ENCODE measurements at places on chromosomes 13 and 19.

- DNase-seq: no peak
Observed at GRCh38 chr13:74324338-74324737, 190.1 kb upstream of the KLF12 start.

- DNase-seq: no peak
Observed at GRCh38 chr19:28691683-28692082, 521.3 kb downstream of the UQCRFS1 start.

- DNase-seq: no peak
Observed at GRCh38 chr13:85772367-85772766, 26.9 kb downstream of the SLITRK6 start.

DNA sequence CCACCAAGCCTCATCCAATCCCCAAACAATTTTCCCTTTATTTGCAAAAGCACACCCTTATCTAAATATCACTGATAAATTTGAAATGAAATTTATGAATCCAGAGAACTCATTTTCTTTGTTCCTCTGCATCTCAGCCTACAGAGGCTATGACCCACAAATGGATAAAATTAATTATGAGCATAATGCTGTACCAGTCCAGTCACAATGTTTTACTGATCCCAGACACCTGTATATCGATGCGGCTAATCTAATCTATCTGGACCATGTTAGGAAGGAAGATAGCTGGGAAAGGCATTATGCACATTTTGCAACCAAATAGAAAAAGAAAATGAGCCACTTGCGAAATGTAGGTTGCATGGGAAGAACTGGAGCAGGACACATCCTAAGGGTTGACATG lies 150.0 kb downstream of the FGF14 start:
- DNase-seq: no peak

GRCh38 chr13:113906571-113906970 lies 42.7 kb upstream of the GAS6 start:
- no peak for DNase-seq

DNA sequence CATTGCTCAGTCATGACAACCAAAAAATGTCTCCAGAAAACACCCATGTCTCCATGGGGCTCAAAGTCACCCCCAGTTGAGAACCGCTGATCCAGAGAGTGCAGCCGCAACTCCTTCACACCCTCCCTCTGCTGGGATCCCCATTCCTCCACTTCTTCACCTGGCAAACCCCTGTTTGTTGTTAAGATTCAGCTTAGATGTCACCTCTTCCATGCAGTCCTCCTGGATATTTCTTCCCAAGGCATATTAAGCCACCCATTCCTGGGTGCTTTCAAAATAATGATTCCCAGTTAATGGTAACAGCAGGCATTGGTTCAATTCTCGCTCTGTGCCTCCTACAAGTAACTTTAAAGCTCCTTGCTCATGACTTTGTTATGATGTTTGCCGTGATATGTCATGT lies 4.0 kb downstream of the OR10H1 start:
- no peak for DNase-seq

DNA sequence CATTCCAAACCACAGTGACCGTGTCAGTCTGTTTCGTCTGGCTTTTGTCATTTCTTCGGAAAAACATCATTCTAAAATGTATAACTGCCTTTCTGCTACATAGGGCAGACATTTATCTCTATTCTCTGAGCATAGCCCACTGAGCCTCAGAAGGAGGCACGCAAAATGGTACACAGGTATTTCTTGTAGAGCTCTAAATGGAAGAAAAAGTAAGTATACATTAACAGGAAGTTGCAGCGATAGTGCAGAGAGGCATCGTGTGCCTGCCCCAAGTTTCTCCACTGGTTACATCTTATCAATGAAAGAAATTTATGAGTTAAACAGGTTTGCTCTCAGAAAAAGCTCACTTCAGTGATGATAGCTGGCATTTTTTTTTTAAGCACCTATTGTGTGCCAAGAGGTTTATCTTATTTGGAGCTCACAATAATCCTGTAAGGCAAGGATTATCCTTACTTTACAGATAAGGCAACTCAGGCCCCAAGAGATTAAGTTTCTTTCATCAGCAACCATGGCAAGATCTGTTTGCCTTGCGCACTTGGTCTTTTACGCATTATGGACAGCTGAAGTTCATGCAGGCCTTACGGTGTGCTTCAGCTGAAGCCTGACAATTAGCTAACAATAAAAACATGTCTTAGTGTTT lies 1.2 kb upstream of the RCBTB2 start:
- DNase-seq: no peak

GRCh38 chr19:5305163-5305562 lies 35.4 kb downstream of the PTPRS start:
- DNase-seq: no peak

DNA sequence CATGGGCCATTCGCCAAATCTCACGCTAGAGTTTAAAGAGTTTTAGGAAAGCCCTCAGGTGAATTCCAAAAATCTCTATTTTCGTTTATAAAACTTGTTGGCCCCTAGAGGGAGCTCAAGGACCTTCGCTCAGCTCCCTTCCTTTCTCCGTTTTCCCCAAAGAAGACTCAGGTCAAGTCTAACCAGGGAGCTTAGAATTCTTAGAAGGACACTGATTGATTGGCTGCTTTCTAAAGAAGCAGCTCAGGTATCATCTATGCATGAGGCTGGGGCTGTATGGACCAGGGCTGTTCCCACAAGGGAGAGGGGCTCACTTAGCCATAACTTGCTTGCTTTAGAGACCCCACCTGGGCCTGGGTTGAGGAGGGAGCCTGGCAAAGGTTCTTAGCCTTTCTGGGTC lies 20.5 kb downstream of the DZIP1 start:
- no peak for DNase-seq

GRCh38 chr13:49584771-49585182 lies 581 bp downstream of the RCBTB1 start:
- no peak for DNase-seq

DNA sequence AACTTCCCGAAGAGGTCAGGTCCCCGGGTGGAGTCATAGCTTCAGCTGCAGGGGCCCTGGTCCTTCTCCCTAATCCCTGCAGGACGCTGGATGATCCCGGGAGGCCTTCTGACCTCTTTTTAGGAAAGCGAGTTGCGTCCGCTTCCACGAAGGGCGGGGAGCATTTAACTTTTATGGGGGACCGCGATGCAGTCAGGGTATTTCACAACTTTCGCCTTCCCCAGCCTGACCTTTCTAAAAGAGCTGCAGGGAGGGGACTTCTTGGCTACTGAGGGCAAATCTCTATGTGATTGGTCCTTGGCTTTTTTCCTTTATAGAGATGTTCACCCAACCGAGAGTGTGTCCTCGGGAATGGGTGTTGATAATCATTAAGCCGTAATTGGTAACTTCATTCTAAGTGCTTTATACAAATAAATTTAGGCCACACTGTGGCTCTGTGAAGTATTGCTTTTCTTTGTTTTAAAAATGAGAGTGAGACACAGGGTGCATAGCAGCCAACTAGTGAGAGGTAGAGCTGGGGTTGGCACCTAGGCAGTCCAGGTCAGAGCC lies 778 bp downstream of the ZNF230 start:
- DNase-seq: no peak

DNA sequence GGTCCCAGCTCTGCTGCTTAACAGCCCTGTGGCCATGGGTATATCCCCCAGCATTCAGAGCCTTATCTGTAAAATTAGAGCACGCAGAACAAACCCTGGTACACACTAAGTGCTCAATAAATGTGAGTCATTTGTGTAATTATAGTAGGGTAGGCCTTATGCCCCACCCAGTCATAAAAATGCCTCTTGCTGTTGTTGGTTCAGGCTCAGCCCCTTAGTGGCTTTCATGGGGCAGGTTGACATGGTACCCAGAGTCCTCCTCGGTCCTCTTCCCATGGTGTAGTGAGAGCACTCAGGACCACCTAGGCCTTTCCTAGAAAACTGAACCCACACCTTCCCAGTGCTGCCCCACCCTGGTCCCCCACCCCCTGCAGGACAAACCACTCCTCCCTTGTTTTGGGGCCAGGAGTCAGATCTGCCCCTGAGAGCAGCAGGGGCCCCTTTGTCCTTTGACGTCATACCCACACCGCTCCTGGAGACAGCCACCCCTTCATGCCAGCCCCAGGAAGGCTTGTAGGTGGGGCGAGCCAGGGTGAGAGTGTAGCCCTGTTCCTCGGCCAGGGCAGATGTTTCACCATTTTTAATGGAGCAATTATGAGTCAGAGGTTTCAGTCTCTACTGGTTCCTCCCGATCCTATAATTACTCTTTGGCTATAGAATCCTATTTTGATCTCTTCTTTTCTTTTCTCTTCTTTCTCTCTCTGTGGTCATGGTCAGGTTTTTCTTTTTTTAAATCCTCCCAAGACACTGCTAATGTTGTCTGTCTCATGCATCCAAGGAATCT lies 36.8 kb downstream of the ACTN4 start:
- no peak for DNase-seq

DNA sequence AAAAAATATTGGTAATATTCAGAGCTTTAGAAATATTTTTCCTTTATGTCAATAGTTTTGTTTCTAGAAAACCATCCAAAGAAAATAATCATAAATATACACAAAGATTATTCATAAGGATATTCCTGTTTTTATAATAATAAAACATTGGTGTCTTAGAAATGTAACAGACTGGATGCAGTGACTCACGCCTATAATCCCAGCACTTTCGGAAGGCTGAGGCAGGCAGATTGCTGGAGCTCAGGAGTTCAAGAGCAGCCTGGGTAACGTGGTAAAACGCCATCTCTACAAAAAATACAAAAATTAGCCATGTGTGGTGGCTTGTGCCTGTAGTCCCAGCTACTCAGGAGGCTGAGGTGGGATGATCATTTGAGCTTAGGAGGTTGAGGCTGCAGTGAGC lies 106.8 kb downstream of the DHRS12 start:
- DNase-seq: no peak

- no peak for DNase-seq
Observed at GRCh38 chr13:52703482-52703881, 36.1 kb downstream of the CNMD start.

DNA sequence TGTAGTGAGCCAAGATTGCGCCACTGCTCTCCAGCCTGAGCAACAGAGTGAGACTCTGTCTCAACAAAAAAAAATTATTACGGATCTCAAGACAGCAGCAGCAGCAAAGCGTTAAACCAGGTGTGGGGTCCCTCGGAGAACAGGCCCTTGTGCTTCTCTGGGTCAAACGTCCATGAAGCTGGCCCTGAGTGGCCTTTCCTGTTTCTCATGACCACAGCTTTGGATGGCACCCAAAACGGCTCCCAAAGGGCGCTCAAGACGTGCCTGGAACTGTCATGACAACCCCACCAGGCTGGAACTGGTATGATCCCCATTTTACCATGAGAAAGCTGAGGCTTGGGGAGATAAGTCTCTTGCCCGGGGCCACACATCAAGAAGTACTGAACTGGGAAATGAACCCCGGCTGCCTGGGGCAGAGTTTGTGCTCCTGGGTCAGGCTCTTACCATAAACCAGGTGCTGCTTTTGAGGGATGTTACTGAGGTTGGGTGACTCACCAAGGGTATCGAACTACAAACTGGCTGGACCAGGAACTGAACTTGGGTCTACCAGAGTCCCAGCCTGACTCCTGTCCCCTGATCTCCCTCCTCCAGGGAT lies 11.6 kb upstream of the SAMD1 start:
- DNase-seq: no peak

- DNase-seq: no peak
Observed at GRCh38 chr13:29081036-29081435, 260.9 kb downstream of the MTUS2 start.

DNA sequence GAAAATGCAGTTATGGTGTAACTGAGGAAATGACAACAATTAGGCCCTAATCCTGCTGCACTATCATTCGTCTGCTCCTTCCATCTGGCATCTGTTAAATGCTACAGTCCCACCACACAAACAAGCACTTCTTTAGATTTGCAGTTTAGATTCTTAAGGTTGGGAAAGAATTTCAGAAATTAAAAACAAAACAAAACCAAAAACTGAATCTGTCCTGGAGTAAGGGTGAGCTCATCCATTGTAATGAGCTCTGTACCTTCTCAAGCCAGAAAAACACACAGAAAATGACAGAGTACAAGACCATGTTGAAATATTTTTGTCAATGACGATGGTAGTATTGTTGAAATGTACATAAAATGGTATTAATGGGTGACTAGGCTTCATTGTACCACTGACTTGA lies 28.3 kb downstream of the SMAD9 start:
- no peak for DNase-seq

DNA sequence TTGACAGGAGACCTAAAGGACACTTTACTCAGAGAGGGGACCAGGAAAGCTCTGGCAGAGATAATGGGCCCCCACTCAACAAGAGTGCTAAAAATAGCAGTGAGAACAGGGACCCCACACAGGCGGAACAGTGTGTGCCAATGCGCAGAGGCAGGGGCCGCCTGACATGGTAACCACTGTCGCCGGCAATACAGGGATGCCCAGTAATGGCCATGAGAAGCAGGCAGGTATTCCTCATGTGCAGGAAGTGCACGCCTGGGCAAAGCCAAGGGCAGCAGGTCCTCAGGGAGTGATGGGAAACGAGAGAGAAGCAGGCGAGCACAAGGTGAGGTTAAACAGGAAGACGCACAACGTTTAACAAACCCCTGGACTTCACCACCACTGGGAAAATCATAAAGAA lies 757.1 kb downstream of the LIG4 start:
- DNase-seq: no peak

- DNase-seq: no peak
Observed at GRCh38 chr13:50410921-50411746, 395.9 kb downstream of the KCNRG start.

- no peak for DNase-seq
Observed at GRCh38 chr19:2223959-2224358, 12.2 kb downstream of the PLEKHJ1 start.

DNA sequence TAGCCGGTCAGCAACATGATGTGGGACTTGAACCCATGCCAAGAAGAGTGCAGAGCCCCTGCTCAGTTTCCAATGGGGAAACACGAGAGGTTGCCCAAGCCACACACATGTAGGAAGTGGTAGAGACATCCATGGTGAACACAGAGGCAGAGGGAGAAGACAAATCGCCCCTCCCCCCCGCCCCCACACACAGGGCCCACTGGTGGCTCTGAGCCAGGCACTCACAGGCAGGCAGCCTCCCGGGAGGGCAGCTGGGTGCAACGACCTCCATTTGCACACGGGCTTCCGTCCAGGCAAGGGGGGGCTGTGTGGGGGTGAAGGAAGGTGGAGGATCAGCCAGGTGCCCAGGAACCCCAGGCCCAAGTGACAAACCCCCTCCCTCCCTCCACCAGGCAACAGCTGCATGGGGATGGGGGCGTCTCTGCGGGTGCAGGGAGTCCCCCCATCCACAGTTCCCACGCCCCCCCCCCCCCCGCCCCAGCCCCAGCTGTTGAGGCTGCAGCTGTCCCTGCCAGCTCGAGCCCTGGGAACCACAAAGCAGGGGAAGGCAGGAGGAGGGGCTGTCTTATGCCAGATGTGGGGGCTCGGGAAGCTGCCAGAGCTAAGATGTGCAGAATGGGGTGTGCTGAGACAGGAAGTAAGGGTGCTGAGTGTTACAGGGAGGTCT lies 3.4 kb downstream of the NOTCH3 start:
- no peak for DNase-seq

GRCh38 chr19:35901055-35901644 lies 810 bp upstream of the NFKBID start:
- no peak for DNase-seq

- DNase-seq: no peak
Observed at GRCh38 chr13:37641391-37641790, 42.8 kb upstream of the POSTN start.
